ENCODE measurements at places on chromosomes 1 and 21. TPM values are rescaled to one million over a fixed set of nuclear protein-coding genes. Genes with fewer than 3 reads are reported as not detected.

Gene AMY1C
- total RNA-seq, result not detected

Gene LRRN2
- total RNA-seq, result 0.52 TPM

Gene LORICRIN
- not detected for total RNA-seq

Gene ZSWIM5
- total RNA-seq, result 2.3 TPM

DNA sequence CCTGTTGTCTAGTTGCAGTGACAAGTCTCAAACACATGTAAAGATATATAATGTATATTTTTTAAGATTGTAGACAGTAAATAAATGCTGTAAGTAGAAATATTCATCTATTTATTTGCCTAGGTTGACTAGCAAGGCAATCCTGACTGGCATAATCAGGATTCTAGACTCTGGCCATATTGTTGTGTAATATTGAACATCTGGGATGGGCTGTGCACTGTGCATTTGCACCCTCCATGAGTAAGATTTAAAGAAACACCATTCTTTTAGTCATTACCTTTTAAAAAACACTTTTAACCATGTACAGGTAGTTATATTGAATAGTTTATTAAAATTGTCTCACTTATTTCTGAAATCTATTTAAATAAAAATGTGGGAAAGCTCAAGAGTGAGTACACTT lies 32.4 kb downstream of the RASAL2 start:
- H3K4me1 ChIP-seq, result peaks cover 5% of the 10 kb centered on the region
- no peaks in the 10 kb centered on the region for H3K27me3 ChIP-seq
- no peaks in the 10 kb centered on the region for H3K36me3 ChIP-seq
- no peak for DNase-seq

DNA sequence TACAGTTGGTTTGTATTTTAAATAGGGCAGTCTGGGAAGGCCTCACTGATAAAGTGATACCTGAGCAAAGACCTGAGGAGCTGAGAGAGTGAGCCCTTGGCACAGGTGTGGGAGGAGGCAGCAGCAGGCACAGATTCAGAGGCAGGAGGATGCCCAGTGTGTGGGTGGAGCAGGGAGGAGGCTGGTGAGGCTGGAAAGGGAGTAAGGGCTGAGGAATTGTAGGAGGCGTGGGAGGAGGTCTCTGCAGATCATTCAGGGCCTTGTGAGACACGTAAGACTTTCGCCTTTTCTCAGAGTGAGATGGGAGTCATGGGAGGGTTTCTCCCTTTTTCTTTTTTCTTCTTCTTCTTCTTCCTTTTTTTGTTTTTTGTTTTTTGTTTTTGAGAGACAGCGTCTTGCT lies 58.0 kb downstream of the RGL1 start:
- H3K36me3 ChIP-seq, result no peaks in the 10 kb centered on the region
- no peaks in the 10 kb centered on the region for H3K27me3 ChIP-seq
- no peak overlapping the region for H3K4me3 ChIP-seq
- DNase-seq, result no peak
- H3K4me1 ChIP-seq, result no peaks in the 10 kb centered on the region

DNA sequence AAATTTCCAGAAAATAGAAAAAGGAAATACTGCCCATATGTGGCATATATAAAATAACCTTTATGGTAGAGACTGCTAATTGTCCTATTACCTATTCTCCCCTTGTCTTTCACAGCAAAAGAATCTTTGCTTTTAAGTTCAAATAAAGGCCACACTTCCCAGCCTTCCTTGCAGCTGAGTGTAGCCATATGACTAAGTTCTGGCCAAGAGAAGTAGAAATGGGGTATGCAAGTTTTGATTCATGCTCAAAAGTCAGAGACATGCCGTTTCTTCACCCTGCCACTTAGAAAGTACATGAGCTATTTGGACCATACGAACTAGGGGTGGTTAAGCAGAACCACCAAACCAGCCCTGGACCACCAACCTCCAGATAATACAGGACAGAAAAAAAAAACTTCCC lies 18.3 kb upstream of the S100A2 start:
- H3K27ac ChIP-seq, result no peak overlapping the region
- no peaks in the 10 kb centered on the region for H3K4me1 ChIP-seq

GRCh38 chr1:161198194-161198896 lies 509 bp downstream of the ADAMTS4 start:
- no peaks in the 10 kb centered on the region for H3K27me3 ChIP-seq
- H3K4me1 ChIP-seq, result peaks cover 8% of the 10 kb centered on the region
- no peak for DNase-seq
- no peak overlapping the region for H3K27ac ChIP-seq

GRCh38 chr1:67230539-67230938 lies 64.3 kb downstream of the IL23R start:
- H3K27ac ChIP-seq, result no peak overlapping the region
- no peak overlapping the region for H3K4me3 ChIP-seq
- H3K4me1 ChIP-seq, result no peaks in the 10 kb centered on the region
- DNase-seq, result no peak
- H3K36me3 ChIP-seq, result no peaks in the 10 kb centered on the region

DNA sequence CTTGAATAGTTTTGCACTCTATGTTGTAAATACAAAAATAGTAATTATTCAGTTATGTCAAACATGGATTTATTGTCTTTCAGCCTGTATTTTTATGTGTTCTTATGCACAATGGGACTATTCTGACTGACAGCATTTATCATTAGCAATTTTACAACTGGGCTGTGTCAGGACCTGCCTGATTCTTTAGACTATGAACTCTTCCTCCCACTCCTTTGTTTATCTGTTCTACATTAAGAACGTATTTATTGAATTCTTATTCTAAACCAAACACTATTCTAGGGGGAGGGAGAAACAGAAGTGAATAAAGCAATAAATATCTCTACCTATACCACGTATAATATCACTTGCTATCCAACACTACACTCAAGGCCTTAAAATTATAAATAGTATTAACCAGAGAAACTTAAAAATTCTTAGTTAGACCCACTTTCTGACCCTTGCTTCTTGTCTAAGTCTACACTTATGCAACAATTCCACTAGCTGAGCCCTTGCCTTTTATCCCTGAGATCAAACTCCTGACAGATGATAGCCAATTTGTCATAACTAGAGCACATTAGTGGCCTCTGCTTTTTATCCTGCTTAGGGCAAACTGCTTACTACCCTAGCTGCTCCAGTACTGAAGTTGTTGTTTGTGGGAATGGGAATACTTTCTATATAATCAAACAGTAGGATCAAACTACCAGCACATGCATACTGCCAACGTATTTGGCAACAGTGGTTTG lies 494.3 kb downstream of the BRINP3 start:
- H3K36me3 ChIP-seq, result no peaks in the 10 kb centered on the region
- no peaks in the 10 kb centered on the region for H3K27me3 ChIP-seq
- H3K27ac ChIP-seq, result no peak overlapping the region
- no peak overlapping the region for H3K4me3 ChIP-seq

GRCh38 chr1:183180218-183180617 lies 5.8 kb upstream of the LAMC2 start:
- no peaks in the 10 kb centered on the region for H3K4me1 ChIP-seq
- H3K27me3 ChIP-seq, result no peaks in the 10 kb centered on the region
- no peak for DNase-seq
- H3K27ac ChIP-seq, result peak overlapping the region; percentile 11

DNA sequence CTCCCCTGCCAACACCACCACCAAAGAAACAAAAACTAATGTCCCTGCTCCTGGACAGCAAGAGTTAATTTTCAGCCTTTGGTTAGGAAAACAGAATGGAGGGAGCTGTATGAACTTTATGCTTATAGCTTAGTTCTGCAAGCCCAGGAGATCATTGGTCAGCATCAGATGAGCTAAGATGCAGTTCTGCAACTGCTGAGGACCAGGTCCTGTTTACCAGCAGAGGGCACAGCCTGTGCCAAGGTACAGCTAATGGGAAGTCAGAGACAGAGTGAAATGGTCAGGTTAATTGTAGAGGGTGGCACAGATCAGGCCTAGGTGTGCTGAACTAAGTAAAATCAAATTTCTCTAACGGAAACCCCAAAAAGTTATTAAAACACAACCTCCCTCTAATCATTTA lies 161.3 kb downstream of the ROR1 start:
- no peak overlapping the region for H3K27ac ChIP-seq
- no peaks in the 10 kb centered on the region for H3K36me3 ChIP-seq
- peaks cover 15% of the 10 kb centered on the region for H3K4me1 ChIP-seq
- H3K4me3 ChIP-seq, result no peak overlapping the region

DNA sequence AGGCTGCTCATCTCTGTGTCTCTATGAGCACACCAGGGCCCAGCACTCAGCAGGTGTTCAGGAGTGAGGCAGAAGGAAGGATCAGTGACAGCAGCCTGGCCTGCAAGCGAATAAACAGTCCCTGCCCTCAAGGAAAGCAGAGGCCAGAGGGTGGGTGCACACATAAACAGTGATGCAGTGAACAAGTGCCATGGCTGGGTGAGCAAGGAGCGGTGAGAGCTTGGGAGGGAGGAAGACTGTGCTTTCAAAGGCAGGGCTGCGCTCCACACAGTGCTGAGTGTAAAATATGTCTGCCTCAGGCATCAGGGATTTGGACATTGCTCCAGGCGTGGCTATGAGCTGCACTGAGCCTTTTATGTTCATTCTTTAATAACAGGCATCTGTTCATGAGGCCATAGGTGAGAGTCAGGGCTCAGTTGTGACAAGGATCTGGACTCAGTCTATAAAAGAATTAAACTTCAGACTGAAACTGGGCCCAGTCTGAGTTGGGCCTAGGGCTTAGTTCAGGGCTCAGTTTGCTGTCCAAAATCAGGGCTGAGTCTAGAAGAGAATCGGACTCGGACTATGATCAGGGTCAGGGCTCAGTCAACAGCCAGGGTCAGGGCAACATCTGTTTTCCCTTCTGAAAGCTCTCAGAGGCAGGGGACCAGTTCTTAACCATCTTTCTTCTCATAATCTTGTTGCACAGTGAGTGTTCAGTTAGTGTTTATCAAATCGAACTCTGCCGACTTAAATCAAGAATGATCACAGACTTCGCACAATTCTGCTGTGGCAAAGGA lies 213.7 kb downstream of the FOXD2 start:
- H3K27ac ChIP-seq, result no peak overlapping the region
- no peak overlapping the region for H3K4me3 ChIP-seq
- H3K4me1 ChIP-seq, result no peaks in the 10 kb centered on the region
- DNase-seq, result no peak

DNA sequence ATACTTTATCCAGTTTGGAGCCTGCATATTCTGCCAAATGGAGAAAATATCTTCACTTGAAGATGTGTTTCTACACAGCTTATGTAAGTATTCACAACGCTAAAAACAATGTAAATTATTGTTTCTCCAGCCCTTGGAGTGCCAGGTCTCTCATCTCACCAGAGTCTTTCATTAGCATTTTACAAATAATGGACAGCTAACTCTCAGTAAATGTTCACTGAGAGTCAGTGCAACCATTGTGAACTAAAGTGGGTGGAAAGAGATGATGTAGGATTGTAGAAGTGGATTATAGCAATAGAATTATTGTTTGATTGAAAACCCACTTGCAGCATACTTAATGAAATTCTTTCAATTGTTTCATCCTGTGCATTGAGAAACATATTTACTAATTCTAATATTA lies 8.3 kb upstream of the FAM177B start:
- H3K27ac ChIP-seq, result no peak overlapping the region
- peaks cover 9% of the 10 kb centered on the region for H3K36me3 ChIP-seq
- no peaks in the 10 kb centered on the region for H3K4me1 ChIP-seq
- no peaks in the 10 kb centered on the region for H3K27me3 ChIP-seq

GRCh38 chr1:94250341-94250740 lies 13.0 kb upstream of the ARHGAP29 start:
- H3K27me3 ChIP-seq, result no peaks in the 10 kb centered on the region
- no peak for DNase-seq
- H3K27ac ChIP-seq, result peak overlapping the region; percentile 5
- no peaks in the 10 kb centered on the region for H3K4me1 ChIP-seq

DNA sequence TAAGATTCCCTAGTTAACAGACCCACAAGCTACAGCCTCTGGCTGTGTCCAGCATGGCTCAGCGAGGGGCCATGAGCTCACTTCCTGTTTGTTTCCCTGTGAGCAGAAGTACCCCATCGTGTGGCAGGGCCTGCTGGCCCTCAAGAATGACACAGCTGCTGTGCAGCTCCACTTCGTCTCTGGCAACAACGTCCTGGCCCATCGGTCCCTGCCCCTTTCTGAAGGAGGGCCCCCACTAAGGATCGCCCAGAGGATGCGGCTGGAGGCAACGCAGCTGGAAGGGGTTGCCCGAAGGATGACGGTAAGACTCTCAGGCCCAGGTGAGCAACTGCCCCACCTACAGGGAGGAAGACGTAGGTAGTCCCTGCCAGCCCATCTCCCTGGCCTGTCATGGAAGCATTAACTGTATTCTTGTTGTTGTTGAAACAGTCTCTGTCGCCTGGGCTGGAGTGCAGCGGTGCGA lies 38.2 kb downstream of the ZBTB17 start:
- no peak for DNase-seq
- no peak overlapping the region for H3K4me3 ChIP-seq
- H3K36me3 ChIP-seq, result peaks cover 44% of the 10 kb centered on the region
- H3K27me3 ChIP-seq, result no peaks in the 10 kb centered on the region
- no peak overlapping the region for H3K27ac ChIP-seq
